ENCODE measurements at places on chromosomes 1 and 21. TPM values are rescaled to one million over a fixed set of nuclear protein-coding genes. Genes with fewer than 3 reads are reported as not detected.

WDR47 gene
- total RNA-seq, result 16.8 TPM

MYBPH gene
- total RNA-seq, result not detected

GJA8 gene
- total RNA-seq, result not detected

FOXD2 gene
- under 0.01 TPM for total RNA-seq

PCP4 gene
- not detected for total RNA-seq

PLA2G2F gene
- not detected for total RNA-seq

ADORA1 gene
- not detected for total RNA-seq

CFAP107 gene
- not detected for total RNA-seq

KRTAP10-6 gene
- total RNA-seq, result not detected

PEAR1 gene
- total RNA-seq, result 1.8 TPM

SPATA1 gene
- 0.26 TPM for total RNA-seq

C1orf226 gene
- total RNA-seq, result 0.26 TPM

DNALI1 gene
- total RNA-seq, result 0.26 TPM

NCDN gene
- 10.0 TPM for total RNA-seq

LRRC39 gene
- total RNA-seq, result 0.53 TPM

OR6N2 gene
- not detected for total RNA-seq
